ENCODE measurements at places on chromosomes 12 and 14. TPM values are rescaled to one million over a fixed set of nuclear protein-coding genes. Genes with fewer than 3 reads are reported as not detected.

Gene CD163
- not detected for total RNA-seq

GRCh38 chr14:100376751-100377171, 53.6 kb downstream of the SLC25A47 start:
- DNase-seq, result no peak

DNA sequence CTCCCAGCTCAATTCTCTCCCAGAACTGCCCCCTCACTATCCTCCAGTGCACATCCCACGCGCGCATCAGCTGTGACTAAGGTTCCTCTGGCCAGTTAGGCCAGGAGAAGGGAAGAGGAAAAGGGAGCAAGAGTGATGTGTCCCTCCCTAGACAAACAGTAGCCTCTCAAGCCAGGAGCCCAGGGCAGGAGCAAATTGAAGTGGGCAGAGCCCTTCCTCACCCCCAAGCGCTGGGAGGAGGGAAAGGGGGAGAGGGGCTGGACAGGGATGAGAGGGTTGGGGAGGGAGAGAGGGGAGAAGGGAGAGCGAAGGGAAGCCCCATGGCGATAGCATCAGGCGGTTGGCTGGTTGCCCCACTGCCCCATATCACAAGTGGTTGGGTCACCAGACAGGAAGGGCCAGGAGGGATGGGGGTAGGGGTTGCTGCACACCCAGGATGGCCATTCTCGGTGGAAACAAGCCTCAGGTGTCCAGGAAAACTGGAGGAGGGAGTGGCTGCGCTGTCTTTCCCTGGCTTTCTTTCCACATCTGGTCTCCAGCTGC, 1.1 kb downstream of the CD63 start:
- no peak for DNase-seq

DNA sequence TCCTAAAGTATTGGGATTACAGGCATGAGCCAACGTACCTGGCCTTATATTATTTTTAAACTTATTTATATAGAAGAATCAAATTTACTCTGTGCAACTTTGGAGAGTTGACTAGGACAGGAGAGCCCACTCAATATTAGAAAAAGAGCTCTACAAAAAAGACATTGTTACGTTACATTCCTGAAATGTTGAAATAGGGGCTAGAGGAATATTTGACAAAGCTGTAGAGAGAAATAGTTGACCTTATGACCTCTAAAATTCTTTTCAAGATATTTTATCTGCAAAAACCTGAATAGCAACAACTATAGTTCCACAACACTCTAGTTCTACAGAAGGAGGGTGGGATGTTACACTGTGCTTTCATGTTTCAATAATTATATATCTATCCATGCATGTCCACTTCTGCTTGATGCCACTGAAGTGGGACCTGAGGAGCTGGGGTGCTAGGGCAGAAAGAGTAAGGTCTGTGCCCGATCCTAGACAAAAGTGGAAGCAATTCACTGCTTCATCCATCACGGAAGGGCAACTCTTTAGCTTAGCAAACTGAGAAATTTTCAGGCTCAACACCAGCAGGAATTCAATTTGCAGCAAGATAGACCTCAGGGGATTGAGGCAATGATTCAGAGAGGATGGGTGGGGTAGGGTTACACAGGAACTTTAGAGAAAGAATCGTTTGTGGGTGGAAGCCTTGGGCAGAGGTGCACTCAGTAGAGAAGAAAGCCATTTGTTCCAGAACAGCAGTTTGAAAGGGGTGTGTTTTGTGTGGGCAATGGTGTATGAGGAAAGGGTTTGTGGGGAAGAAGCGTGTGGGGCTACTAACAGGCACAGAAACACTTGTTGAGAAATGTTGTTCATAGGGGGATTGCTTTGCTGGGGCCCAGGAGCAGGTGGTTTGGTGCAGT, 16.0 kb upstream of the RNASE10 start:
- DNase-seq, result no peak

GRCh38 chr12:131941987-131942341, 7.8 kb upstream of the EP400 start:
- DNase-seq, result no peak

GRCh38 chr12:57984629-57985151, 43.3 kb downstream of the ATP23 start:
- no peak for DNase-seq
